Cortex of kidney (tissue), 1 donor: ENCODE measurements at places on chromosomes 5 and 9.

DNA sequence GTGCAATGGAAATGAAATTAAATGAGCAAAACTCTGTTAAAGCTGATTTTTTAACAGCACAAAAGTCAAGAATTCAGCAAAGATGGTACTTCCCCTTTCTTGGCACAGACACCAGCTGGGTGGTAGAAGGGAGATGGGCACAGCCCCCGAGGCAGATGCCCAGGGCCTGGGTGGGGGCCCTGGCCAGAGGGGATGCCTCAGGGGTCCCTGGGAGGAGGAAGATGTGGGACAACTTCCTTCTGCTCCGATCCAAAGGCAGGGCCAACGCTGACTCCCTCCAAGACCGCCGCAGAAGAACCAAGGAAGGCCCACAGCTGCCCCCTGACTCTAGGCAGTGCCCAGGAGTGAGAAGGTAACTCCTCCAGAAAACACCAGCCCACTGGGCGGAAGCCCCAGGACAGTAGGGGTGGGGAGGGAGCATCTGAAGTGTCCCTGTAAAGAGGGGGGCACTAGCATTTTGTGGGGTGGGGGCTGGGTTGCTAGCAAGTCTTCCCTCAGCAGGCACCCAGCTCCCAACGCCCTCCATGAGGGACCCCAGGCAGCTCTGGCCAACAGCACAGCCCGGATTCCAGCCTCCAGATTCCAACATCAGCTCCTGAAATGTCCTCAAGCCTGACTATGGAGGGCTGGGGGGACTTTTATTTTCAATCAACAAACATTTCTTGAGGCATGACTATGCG is 4.9 kb downstream of the NACC2 start:
- DNase-seq, result no peak

GRCh38 chr9:23672151-23672550 is 153.9 kb downstream of the ELAVL2 start:
- DNase-seq, result no peak

DNA sequence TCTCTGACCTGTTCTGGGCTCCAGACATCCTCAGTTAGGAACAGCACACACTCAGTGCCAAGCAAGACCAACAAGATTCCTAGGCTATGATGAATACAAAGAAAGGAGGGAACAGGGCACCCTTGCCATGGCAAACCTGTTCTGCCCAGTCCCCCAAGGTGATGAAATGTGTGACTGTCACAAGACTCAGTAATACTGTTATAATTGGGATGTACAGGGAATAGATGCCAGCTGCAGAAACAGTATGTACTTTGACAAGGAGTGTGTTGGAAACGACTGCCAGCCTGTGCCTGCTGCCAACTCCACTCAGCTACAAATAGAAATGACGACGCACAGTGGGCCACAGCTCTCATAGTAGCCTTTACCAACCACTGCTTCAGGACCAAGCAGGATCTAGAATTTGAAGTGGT is 453.0 kb downstream of the EFNA5 start:
- no peak for DNase-seq

- DNase-seq, result no peak
These were observed 243.9 kb downstream of the TLE1 start for GRCh38 chr9:81445331-81445921.

DNA sequence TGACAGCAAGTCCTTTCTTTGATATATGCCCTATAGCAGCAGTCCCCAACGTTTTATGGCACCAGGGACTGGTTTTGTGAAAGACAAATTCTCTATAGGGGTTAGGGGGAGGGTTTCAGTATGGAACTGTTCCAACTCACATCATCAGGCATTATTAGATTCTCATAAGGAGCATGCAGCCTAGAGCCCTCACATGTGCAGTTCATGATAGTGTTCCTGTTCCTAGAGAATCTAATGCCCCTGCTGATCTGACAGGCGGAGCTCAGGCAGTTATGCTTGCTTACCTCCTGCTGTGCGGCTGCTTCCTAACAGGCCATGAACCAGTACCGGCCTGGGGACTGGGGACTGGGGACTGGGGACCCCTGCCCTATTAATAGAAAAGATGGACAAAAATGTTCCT is 2.7 kb upstream of the RAPGEF6 start:
- no peak for DNase-seq

DNA sequence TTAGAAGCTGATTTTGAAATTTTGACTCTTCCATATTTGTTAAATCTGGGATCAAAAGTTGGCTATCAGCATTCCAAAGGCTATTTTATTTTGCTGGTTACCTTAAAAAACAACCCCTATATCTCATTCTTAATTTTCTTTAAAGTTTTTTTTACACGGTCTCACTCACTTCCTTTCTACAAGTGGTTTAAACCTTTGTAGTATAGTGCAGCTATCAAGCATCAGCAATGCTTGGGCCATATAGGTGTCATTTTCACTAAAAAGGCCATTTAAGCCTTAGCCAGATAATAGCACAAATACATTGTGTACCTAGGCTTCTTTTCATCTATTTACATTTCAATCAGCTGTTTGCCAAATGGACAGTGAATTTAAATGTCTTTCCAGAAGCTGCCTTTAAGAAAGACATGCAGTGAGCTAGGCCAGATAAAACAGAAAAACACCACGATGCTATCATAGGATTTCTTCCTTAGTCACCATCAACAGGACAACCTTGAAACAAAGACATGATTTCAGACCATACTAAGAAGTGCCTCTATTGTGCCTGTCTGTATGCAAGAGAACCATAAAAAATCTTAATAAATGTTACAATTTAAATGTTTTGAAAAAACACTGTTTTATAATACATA is 104.2 kb downstream of the RAPGEF6 start:
- DNase-seq, result no peak

DNA sequence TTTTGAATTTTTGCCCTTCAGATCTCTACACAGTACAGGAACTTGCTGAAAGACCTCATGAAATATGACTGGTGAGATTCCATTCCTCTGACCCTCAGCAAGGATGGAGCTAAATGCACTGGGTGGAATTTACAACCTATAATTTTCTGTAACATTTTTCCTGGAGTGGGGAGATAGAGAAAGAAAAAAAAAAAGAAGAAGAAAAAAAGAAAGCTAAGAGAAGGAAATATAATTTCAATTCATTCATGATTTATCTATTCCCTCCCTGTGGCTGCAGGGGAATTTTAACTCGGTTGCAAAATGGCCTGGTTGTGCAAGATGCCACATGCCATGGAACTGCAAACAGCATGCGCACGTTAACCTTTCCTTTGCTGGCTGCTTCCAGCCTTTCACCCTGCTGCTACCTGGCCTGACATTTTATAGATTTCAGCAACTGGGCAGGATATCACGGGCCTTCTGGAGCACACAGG is 155.4 kb downstream of the FSTL4 start:
- DNase-seq, result no peak

DNA sequence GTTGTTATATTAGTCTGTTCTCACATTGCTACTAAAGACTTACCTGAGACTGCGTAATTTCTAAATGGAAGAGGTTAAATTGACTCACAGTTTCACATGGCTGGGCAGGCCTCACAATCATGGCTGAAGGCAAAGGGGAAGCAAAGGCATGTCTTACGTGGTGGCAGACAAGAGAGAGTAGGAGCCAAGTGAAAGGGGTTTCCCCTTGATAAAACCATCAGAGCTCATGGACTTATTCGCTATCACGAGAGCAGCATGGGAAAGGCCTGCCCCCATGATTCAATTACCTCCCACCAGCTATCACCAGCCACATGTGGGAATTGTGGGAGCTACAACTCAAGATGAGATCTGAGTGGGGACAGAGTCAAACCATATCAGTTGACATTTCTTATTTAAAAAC is 374.5 kb upstream of the RORB start:
- DNase-seq, result no peak

- DNase-seq, result no peak
These were observed 26.7 kb upstream of the IZUMO3 start for GRCh38 chr9:24572406-24572805.

DNA sequence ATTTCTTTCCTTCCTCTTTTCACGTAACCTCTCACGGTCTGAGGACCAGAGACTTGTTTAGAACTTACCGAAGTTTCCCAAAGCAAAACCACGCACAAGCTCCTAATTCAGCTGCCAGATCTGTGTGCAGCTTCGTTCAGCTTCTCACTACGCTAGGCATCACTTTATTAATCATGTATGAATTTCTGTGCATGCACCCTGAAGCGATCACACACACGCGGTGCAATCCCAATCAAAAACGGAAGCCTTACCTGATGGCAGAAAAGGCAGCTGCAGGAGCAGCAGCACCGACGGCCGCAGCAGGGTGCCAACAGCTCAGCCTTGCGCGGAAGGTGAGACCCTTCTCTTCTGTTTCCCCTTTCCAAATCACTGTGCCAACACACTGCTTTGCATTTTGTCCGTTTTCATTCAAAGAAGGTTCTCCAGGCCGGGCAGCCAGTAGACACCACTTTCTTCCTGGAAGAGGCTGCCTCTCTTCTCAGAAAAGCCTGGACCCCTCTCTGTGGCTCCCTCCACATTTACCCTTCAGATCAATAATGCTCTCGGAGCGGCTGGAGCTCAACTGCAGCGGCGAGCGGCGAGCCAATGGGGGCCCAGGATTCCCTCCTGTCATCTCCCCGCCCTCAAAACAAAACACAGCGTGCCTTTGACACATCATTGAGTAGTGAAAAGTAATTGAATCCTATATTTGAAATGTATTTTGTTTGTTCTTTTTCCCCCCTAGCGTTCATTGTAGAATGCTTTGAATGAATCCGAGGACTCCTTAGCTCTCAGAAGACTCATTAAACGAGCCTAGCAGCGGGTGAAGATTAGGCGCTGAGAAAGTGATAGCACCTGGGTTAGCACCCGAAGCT is at the start of gene CDH12:
Gene CDH12, minus strand, starts transcription at position 538 of the 854 bp plus-strand sequence.
- no peak for DNase-seq

DNA sequence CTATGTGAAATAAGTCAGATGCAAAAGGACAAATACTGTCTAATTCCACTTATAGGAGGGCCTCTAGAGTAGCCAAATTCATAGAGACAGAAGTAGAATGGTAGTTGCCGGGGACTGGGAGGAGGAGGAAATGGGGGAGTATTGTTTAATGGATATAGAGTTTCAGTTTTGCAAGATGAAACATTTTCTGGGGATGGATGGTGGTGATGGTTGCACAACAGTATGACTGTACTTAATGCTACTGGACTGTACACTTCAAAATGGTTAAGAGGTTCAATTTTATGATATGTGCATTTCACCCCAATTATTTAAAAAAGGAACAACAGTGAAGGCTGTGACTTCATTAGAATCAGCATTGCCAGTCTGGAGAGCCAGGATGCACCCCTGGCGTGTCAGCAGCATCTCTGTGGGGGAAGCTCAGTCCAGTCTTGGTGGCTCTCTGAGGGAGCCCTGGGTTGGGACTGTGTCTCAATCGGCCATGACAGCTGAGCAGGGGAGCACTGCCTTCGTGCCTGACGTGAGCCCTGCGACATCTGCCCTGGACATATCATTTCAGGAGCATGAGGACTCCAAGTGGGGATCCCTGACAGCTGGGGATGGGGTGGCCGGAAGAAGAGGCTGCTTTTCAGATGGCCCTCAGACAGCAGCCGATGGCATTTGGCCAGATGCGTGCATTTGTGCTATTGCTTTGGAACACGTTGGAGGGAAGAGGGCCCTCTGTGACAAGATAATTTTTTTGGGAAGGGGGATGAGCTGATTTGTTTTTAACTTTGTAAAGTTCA is 130.8 kb upstream of the STC2 start:
- no peak for DNase-seq

- DNase-seq, result no peak
These were observed 36.8 kb downstream of the PCDHAC2 start for GRCh38 chr5:141003031-141003430.

DNA sequence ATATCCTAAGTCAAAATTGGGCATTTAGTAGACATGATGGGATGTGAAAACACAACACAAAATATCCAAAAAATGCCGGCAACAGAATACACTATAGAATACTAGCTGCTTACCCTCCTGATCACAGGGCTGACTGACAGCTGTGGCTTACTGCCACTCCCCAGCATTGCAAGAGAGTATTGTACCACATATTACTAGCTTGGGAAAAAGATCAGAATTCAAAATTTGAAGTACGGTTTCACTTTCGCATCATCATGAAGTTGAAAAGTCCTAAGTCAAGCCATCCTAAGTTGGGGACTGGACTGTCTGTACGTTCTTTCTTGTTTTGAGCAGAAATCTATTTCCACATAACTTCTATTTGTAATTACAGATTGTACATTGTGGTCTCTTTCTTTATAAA is 851.4 kb downstream of the MAT2B start:
- DNase-seq, result no peak

GRCh38 chr5:140927228-140927573 is 1.1 kb downstream of the PCDHAC1 start:
- no peak for DNase-seq

DNA sequence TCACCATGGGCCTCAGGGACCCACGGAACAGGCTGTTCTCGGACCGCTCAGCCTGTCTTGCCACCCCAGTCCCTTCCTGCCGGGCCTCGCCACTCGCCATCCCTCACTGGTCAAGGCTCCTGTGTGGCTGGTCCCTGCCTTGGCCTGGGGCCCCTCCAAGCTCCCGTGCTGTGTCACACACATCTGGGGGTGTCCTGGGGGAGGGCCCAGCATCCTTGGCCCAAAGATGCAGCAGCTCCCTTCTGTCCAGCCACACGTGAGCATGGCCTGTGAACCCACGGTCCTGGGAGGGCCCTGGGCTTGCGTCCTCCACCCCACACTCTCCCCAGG is 425 bp upstream of the EGFL7 start:
- DNase-seq, result no peak

DNA sequence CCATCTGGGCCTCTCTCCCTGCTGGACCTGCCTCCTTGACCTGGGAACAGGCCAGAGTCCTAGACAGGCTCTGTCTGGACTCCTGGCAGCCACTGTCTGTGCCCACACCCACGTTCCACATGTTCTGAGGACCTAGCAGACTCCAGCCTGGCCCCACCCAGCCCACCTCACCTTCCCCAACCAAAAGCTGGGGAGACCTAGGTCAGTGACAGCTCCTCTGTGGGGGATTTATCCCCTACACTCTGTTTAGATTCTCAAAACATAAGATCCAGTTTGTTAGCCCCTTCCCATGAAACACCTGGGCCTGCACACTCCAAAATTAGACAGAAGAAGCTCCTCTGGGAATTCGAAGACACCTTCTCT is 59.8 kb upstream of the ADAMTS2 start:
- no peak for DNase-seq

- no peak for DNase-seq
These were observed 13.2 kb downstream of the ATOX1 start for GRCh38 chr5:151745071-151745705.

DNA sequence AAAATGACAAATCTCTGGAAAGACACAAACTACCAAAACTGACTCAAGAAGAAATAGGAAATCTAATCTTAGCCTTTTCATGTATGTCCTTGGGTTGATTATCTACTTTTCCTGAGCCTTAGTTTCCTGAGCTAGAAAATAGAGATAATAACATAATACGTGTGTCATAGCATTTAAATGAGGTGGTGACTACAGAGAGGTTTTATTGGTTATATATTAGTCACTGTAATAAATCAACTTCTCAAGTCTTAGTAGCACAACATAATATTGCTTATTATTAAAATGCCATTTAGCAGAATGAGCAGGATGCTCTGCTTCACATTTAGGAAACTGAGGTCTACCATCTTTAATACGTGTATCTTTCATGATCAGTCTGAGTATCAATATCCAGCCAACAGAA is 7.1 kb upstream of the PJA2 start:
- DNase-seq, result no peak
